ENCODE measurements at places on chromosomes 6 and 20.

GRCh38 chr6:161228096-161228495 lies 45.8 kb downstream of the AGPAT4 start:
- no peak for DNase-seq

DNA sequence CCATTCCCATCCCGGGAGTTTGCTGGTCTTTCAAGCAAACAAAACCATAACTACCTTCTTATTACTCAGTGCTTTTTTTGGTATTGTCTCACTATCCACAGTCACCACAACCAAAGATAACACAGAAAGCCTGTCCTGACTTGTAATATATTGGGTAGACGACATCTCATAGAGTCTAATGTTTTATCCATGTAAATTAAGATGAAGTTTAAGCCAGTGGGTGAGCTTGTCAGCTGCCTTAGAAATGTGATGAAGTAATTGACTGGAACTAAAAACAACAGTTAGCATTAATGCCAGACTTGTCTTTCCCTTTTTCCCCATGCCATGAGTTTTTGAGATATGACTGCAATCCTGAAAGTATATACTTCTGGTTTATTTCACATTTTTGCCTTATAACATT lies 282.7 kb upstream of the PRDM1 start:
- DNase-seq, result no peak

DNA sequence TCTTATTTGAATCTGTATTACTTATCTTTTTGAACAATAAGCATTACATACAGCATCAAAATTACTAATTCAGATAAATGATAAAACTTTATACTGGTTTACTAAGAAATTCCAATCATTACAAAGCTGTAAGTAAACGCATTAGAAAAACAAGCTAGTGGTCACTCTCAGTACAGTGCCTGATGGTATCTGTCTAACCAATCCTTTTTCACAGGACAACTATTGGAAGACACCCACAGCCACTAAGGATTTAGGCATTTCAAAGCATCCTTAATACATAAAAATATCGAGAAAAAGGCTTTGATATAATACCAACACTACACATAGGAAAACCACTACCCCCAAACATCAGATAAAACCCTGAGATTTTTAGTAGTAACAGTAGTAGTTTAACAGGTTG lies 2.6 kb downstream of the CD164 start:
- DNase-seq, result no peak

- no peak for DNase-seq
Measured at GRCh38 chr6:129777371-129777770, 67.4 kb upstream of the ARHGAP18 start.

DNA sequence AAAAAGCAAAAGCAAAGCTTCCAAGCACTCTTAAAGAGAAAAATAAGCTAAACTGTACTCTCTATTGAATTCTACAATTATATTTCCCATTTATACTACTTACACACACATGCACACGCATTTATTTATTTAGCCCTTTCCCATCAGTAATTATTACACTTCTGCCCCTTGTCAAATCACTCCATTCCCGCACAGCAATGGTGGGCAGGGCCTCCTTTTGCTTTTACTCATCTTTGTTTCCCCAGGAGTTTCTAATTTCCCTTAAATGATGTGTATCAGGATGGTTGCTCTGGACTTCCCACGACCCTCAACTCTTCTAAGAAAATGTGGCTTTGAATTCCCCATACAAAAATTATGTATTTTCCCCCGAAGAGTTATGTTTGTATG lies 19.9 kb downstream of the PXT1 start:
- no peak for DNase-seq

GRCh38 chr6:33935439-33936080 lies 131.8 kb upstream of the MLN start:
- DNase-seq, result no peak

DNA sequence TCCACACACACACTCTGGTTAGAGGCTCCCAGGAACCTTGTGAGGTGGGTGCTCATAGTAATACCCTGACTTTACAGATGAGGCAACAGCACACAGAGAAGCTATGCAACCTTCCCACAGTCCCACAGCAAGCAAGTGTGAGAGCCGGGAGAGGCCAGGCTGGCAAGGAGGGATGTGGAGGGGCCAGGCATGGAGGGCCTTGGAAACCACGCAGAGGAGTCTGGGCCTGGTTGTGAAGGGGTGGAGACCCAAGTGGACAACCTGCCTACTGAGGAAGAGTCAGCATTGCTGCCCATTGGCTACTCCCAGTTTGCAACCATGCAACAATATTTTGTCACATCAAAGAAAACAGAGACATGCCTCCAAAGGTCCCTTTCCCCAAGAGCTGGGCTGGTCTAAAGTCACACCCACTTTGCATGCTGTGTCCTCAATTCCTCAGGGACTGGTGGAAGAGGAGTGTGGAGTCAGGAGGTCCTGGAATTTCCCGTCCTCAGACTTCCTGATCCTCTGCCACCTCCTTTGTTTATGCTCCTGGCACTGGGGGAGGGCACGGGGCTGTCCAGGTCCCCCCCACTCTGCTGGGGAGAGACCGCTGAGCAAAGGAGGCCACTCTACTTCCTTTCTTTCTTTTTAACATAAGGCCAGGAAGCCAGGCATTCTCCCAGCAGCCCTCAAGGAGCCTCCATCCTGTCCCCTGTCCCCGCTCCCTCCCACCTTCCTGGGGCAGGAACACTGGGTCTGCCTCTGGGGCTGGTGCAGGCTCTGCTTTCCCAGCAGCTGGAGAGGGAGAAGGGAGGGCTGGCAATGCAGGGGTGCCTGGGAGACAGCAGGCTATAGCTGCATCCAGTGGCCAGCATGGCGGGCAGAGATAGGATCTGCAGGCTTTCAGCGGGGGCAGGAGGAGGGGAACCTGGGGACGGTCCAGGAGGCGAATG lies 68.3 kb downstream of the NOL4L start:
- no peak for DNase-seq

DNA sequence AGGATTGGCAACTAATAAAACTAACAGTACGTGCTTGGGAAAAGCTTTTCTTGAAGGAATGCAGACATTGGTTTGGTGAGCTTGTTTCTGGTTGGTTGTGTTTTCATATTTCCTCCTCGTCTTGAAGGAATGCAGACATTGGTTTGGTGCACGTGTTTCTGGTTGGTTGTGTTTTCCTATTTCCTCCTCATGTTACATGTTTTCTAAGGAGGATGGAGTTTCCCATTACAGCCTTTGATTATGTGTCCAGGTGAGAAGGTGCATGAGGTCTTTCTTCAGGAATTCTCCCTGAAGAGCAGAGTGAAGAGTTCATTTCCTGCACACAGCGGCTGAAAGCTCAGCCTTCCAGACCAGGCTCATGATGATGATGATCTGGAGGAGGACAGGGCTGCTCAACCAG lies 190.6 kb downstream of the SMOC2 start:
- no peak for DNase-seq

Measured in MCF 10A (cell line).